ENCODE measurements at places on chromosomes 4 and X. TPM values are rescaled to one million over a fixed set of nuclear protein-coding genes. Genes with fewer than 3 reads are reported as not detected.

GRCh38 chr4:45661893-45662292 is 462.0 kb downstream of the GABRG1 start:
- H3K36me3 ChIP-seq, result no peaks in the 10 kb centered on the region
- no peak for DNase-seq
- H3K27me3 ChIP-seq, result no peaks in the 10 kb centered on the region
- H3K4me3 ChIP-seq, result no peak overlapping the region

PLP1 gene
- total RNA-seq, result not detected

BCORL1 gene
- 13.3 TPM for total RNA-seq

GRCh38 chr4:121093261-121093660 is 20.9 kb upstream of the NDNF start:
- no peak overlapping the region for H3K4me3 ChIP-seq
- no peaks in the 10 kb centered on the region for H3K36me3 ChIP-seq
- no peak overlapping the region for H3K27ac ChIP-seq
- no peaks in the 10 kb centered on the region for H3K27me3 ChIP-seq

FSTL5 gene
- total RNA-seq, result 0.28 TPM

GRCh38 chr4:479972-480371 is 19.0 kb downstream of the ZNF721 start:
- H3K36me3 ChIP-seq, result no peaks in the 10 kb centered on the region
- no peaks in the 10 kb centered on the region for H3K4me1 ChIP-seq
- no peak for DNase-seq
- no peak overlapping the region for H3K27ac ChIP-seq
- H3K27me3 ChIP-seq, result no peaks in the 10 kb centered on the region

MXRA5 gene
- total RNA-seq, result not detected

GRCh38 chr4:102608190-102608589 is 107.0 kb downstream of the NFKB1 start:
- no peaks in the 10 kb centered on the region for H3K4me1 ChIP-seq
- no peak overlapping the region for H3K4me3 ChIP-seq
- peaks cover 5% of the 10 kb centered on the region for H3K36me3 ChIP-seq
- no peaks in the 10 kb centered on the region for H3K27me3 ChIP-seq
- H3K27ac ChIP-seq, result no peak overlapping the region

DNA sequence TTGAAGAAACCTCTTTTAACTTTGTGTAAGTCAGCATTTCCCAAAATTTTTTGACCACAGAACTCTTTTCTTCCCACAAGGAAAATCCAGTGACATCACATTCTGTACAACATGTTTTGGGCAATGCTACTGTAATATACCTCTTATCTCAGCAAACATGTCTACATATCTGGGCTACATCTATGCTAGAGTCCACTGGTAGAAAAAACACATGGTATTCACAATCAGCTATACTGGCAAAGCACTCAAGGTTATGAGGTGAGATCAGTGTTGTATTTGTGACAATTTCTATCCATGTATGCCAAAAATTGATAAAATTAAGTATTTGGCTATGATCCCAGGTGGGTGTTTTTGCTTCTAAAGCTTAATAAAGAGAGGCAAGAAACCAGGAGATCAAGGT is 98.0 kb downstream of the ATP11C start:
- no peak for DNase-seq
- H3K27ac ChIP-seq, result no peak overlapping the region
- peaks cover 53% of the 10 kb centered on the region for H3K4me1 ChIP-seq
- no peaks in the 10 kb centered on the region for H3K27me3 ChIP-seq
- no peak overlapping the region for H3K4me3 ChIP-seq

DNA sequence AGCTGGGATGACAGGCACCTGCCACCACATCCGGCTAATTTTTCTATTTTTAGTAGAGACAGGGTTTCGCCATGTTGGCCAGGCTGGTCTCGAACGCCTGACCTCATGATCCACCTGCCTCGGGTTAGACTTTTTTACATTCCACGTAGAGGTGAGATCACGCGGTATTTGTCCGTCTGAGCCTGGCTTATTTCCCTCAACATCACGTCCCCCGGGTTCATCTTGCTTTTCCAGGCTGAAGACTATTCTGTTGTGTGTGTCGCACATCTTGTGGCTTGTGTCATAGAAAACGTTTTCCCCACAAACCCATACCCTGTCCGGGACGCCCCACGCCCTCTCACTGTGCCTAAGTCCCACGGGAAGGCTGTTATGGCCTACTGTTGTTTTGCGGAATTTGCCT is 185.3 kb downstream of the CRLF2 start:
- DNase-seq, result no peak
- no peak overlapping the region for H3K4me3 ChIP-seq
- no peak overlapping the region for H3K27ac ChIP-seq
- no peaks in the 10 kb centered on the region for H3K27me3 ChIP-seq
- H3K4me1 ChIP-seq, result no peaks in the 10 kb centered on the region

NSDHL gene
- total RNA-seq, result 44.4 TPM

- peaks cover 26% of the 10 kb centered on the region for H3K27me3 ChIP-seq
- H3K27ac ChIP-seq, result no peak overlapping the region
- peak overlapping the region; percentile 63 for H3K4me3 ChIP-seq
- DNase-seq, result no peak
- H3K36me3 ChIP-seq, result no peaks in the 10 kb centered on the region
Observed at GRCh38 chr4:127783026-127783769, 1.1 kb downstream of the HSPA4L start.

- no peak for DNase-seq
- H3K4me1 ChIP-seq, result no peaks in the 10 kb centered on the region
- H3K4me3 ChIP-seq, result no peak overlapping the region
- no peaks in the 10 kb centered on the region for H3K36me3 ChIP-seq
Observed at GRCh38 chr4:152646221-152646620, 33.6 kb downstream of the TMEM154 start.

GRCh38 chrX:107542500-107542899 is 85.8 kb upstream of the PRPS1 start:
- peaks cover 4% of the 10 kb centered on the region for H3K27me3 ChIP-seq
- no peaks in the 10 kb centered on the region for H3K4me1 ChIP-seq
- no peak overlapping the region for H3K27ac ChIP-seq
- DNase-seq, result peak; percentile 22
- H3K36me3 ChIP-seq, result no peaks in the 10 kb centered on the region

GRCh38 chr4:77031544-77031943 is 44.2 kb downstream of the CCNI start:
- no peak for DNase-seq
- no peak overlapping the region for H3K27ac ChIP-seq
- H3K4me3 ChIP-seq, result no peak overlapping the region
- no peaks in the 10 kb centered on the region for H3K4me1 ChIP-seq
- H3K36me3 ChIP-seq, result peaks cover 27% of the 10 kb centered on the region

Measured in A673 (cell line).